ENCODE measurements at places on chromosomes 7 and 10. TPM values are rescaled to one million over a fixed set of nuclear protein-coding genes. Genes with fewer than 3 reads are reported as not detected.

The ZNF37A gene
- total RNA-seq, result 6.3 TPM

The HKDC1 gene
- 0.88 TPM for total RNA-seq

The TAS2R41 gene
- not detected for total RNA-seq

The MSMB gene
- total RNA-seq, result not detected

- no peak for DNase-seq
Observed at GRCh38 chr7:45082831-45083331, 5.9 kb downstream of the NACAD start.

DNA sequence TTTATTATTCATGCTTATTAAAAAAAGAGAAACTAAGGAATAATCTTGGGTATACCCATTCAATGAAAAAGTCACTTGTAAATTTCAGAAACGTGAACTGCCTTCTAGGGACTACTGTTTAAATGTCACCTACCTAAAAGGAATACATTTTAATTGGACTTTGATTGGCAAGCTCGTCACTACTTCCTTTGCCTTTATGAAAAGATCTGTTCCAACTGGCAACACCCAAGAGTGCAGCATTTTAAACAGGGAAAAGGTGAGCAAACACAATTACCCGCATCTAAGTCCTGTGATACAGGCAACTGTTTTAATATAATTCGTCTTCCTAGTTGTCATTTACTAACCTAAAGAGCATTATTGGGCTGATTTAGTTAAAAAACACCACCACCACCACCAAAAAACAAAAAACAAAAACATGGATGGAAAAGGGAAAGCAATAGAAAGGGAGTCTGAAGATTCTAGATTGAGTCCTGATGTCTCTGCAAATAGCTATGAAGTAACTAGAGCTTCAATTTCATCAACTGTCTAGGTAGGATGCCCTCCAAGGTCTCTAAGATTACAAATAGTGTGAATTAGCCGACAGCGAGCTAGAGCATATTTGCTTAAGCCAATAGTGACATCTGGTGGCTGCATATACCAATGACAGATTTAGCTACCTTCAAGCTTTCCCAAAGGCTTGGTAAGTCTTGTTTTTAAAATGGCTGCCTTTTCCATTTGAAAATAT, 33.8 kb upstream of the ICA1 start:
- no peak for DNase-seq

- no peak for DNase-seq
Observed at GRCh38 chr7:28954471-28954870, 3.7 kb downstream of the TRIL start.

DNA sequence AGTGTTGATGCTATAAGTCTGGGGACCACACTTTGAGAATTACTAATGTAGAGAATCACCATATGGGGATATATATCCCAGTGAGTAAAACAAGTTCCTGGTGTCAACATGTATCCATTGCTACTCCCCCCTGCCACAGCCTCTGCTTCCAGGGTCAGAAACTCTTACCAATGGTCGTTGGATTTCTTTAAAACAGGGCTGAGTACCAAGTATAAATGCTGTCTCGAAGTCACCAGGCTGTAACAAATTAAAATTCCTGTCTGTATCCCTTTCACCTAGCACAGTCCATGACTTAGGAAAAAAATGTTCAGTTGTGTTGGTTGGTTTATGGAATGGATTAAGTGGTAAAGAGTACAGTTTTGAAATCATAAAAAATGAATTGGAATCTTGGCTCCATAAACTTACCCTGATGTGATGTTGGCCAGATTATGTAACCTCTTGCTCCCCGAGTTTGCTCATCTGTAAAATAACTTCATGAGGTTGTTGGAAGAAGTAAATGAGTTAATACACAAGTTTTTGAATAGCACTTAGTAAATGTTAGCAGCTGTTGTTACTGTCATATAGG, 364.0 kb upstream of the LRGUK start:
- DNase-seq, result no peak

- DNase-seq, result no peak
Observed at GRCh38 chr7:16055263-16055976, 365.9 kb downstream of the CRPPA start.

DNA sequence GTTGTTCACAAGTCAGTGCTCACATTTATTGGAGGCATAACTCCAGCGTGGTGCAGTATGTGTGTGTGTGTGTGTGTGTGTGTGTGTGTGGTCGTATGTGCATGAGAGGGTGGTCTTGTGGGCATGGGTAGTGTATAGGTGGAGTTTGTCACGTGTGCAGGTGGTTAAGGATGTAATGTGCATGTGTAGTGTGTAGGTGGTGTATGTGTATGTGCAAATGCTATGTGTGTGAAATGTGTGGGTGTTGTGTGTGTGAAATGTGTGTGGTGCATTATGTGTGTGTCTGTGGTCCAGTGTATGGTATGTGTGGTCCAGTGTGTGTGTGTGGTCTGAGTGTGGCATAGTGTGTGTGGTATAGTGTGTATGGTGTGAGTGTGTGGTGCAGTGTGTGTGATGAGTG, 30.3 kb upstream of the PODXL start:
- no peak for DNase-seq

DNA sequence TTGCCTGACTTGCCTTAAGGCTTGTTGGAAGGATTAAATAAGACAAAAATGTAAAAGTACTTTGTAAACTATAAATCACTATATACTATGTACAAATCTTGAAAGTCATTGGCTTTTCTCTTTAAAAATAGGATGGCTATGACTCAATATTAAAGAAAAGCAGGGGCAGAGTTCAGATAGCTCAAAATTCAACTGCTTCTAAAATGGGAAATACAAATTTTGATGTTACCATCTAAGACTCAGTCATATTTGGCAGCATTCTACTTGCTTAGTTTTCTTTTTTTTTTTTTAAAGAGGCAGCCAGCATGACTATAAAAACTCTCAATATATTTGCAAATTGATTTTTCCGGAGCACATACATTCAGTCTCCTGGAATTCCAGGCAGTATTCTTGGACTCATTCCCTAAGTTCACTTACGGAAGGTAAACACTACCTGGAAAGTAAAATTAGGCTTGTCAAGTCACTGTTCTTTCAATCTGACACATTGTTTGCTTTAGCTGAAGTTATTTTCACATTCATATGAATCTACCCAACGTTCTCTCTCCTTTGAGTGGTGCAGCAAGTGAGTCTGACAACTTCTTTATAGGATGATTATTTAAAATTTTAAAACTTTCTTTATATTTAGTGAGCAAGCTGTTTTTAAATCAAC, 133.8 kb upstream of the CCDC6 start:
- no peak for DNase-seq

GRCh38 chr10:129419397-129419796, 47.6 kb upstream of the MGMT start:
- no peak for DNase-seq

- no peak for DNase-seq
Observed at GRCh38 chr7:123571684-123572083, 14.1 kb upstream of the NDUFA5 start.

- no peak for DNase-seq
Observed at GRCh38 chr7:41817386-41817785, 114.5 kb upstream of the INHBA start.

DNA sequence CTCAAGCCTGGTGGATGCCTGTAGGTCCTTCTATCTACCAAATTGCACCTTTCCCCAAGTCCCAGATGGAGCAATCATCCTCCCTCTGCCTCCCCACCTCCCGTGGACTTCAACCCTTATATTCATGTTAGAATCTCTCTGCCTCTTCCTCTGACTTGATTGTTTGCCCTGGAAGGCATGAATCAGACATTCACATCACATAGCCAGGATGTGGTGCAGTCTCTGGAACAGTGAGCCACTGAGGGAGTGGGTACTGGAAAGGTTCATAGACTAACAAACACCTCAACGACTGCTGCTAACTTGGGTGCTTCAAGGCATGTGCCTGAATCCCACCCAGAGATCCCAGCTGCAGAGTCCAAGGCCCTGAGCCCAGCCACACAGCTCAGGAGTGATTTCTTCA, 494.0 kb downstream of the TNS3 start:
- no peak for DNase-seq

Measured in right lobe of liver (tissue), 6 donors.